Left colon (tissue), 2 donors: ENCODE measurements at places on chromosomes 6 and 20. TPM values are rescaled to one million over a fixed set of nuclear protein-coding genes. Genes with fewer than 3 reads are reported as not detected.

- DNase-seq = no peak
Observed at GRCh38 chr6:35706468-35706867, 17.8 kb upstream of the FKBP5 start.

DNA sequence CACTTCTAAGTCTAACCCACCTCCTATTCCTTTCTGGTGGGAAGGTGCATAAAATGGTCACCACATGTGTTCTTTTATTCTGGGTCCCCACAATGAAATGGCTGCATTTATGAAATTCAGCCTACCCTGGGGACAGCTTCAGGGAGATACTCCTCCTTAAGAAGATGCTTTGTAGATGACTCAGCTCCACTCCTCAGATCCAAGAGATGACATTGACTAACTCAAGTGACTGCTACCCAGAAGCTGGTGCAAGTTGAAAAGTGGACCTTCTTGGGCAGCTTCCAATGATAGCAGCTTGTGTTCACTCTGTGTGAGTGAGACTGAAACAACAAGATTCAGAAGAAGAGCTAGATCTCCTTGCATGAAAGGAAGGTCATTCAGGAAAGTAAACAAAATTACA lies 113.4 kb downstream of the SCP2D1 start:
- no peak for DNase-seq

ORC3 gene
- 11.3 TPM for total RNA-seq

- no peak for DNase-seq
Observed at GRCh38 chr6:136333824-136334464, 44.3 kb upstream of the BCLAF1 start.

MAK gene
- 0.06 TPM for total RNA-seq

- no peak for DNase-seq
Observed at GRCh38 chr6:110476046-110476849, at the start of gene SLC22A16. Gene SLC22A16, minus strand, starts transcription at chr6:110476613. Its CDS starts 39 bp downstream, at chr6:110476574.

DNA sequence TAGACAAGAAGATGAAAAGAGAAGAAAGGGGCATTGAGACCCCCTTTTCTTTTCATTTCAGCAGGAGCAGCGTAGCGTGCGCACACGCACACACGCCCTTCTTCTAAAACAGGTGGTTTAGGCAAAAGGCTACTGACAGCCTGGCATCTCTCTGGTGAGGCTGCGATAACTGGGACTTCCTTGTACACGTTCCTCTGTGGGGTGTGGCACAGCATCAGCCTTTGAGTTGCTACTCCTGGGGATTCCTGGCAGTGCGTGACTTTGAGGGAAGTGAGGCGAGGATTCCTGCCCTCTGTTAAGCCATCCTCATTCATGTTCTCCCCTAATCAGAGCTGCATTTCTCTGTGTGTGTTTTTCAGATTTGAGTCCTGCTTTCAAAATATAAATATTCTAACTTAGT lies 94.7 kb downstream of the TMEM170B start:
- peak; percentile 22 for DNase-seq

DNA sequence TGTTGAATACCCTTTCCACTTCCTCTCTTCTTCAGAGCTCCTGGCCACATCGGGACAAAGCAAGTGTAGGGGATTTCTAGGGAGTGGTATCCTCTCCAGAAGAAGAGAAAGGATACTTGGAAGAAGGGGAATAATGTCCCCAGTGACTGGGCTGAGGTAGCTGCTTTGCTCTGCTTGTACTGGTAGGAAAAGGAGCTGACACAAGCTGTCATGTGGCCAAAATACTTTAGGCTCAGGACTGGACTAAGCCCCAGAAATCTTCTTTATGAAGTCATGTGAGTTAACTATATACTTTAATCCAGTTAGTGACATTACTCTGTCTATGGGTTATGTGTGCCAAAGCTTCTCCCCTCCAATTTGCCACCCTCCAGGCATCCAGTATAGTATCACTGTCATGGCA lies 40.5 kb downstream of the AKIRIN2 start:
- no peak for DNase-seq

GRCh38 chr6:105880030-105880492 lies 206.1 kb upstream of the PRDM1 start:
- peak; percentile 39 for DNase-seq

GRCh38 chr20:50187403-50188051 lies 3.1 kb upstream of the CEBPB start:
- DNase-seq = peak; percentile 43

- DNase-seq = no peak
Observed at GRCh38 chr6:167305796-167306195, 14.7 kb downstream of the UNC93A start.

SLC4A11 gene
- total RNA-seq = 0.56 TPM

- DNase-seq = no peak
Observed at GRCh38 chr20:18571578-18571977, 4.3 kb downstream of the SMIM26 start.

PNPLA1 gene
- total RNA-seq = 0.53 TPM

CDH4 gene
- not detected for total RNA-seq

DNA sequence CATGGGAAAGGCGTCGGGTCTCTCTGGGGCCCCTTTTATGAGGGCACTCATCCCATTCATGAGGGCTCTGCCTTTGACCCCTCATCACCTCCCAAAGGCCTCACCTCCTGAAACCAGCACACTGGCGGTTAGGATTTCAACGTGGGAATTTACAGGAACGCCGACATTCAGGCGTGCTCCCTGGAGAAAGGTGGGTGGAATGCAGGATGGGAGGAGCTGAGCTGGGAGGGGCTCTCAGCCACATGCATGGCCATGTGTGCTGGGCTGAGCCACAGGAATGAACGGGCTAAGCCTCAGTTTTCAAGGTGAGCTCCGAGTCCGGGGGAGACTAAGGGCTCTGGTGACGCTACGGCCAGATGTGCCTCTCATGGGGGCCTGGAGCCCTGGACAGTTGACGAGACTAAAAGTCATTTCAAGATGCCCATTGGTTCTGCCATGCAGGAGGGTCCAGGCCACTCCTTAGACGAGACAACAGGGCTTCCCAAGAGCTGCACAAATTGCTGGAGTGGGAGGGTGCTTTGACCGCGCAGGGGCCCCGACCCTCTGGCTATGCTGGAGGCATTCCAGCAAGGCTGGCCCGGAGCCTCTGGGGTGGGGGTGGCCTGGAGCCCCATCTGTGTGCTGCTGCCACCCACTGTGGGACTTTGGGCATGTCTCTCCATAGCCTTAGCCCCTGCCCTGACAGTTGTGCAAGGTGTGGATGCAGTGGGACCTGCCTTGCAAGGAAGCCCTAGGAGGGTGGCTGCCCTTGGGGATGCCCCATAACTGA lies 3.8 kb upstream of the ARFGAP1 start:
- no peak for DNase-seq

SIRPB2 gene
- 2.4 TPM for total RNA-seq

GRCh38 chr6:38077488-38078030 lies 258.0 kb downstream of the ZFAND3 start:
- no peak for DNase-seq
